ENCODE measurements at places on chromosomes 1 and 21. TPM values are rescaled to one million over a fixed set of nuclear protein-coding genes. Genes with fewer than 3 reads are reported as not detected.

Gene ETNK2
- total RNA-seq, result 15.6 TPM

Gene WNT3A
- not detected for total RNA-seq

- DNase-seq, result no peak
Measured at GRCh38 chr1:19338323-19338762, 26.2 kb downstream of the SLC66A1 start.

- DNase-seq, result no peak
Measured at GRCh38 chr1:53327182-53327913, 522 bp downstream of the LRP8 start.

DNA sequence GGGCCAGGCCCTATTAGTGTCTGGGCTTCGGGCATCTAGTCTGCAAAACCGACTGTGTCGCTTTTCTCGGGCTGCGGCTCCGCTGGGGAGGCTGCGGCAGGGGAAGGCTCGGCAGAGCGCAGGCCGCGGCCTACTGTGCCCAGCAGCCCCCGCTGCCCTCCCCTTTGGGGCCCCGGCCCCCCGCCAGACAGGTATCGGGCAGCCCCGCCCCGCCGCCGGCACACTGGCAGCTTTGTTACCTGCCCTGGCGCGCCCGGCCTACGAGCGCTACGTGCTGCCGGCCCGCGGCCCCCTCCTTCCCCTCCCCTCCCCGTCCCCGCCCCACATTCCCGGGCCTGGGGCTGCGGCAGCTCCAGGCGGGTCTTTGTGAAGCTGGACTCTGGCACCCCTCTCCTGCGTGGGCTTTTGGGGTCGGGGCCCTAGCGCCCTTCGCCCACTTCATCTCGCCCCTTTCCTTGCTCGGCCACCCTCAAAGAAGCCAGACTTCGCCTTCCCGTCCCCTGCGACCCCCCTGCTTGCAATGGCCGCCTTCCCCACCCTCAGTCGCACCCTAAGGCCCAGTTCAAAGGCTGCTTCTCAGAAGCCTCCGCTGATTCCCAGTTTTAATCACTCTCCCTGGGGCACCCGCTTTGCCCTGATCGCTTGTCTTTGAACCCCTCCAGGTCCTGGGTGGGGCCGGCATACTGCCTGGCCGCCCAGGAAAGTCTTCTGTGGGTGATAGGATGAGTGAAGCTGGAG is 48.9 kb upstream of the SLC2A1 start:
- no peak for DNase-seq

All from epithelial cell of proximal tubule (primary cell).